ENCODE measurements at places on chromosomes 12 and 14.

GRCh38 chr14:60856111-60856510, 121.5 kb downstream of the MNAT1 start:
- no peak for DNase-seq

DNA sequence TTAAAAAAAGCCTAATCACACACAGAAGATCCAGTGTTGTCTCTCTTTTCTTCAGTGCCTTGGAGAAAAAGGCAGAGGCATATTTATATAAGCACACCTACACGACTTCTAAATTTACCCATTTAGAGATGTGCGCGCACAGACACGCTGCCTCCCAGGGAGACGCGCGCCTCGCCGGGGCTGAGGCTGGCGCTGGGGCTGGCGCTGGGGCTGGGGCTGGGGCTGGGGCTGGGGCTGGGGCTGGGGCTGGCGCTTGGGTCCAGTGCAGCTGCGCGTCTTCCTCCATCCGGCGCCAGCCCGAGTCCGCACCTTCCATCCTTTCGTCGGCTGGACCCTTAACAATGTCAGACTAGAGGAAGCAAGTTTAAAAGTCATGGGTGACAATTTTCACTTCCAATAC, 118.4 kb upstream of the ARID2 start:
- no peak for DNase-seq

- no peak for DNase-seq
Observed at GRCh38 chr12:132071830-132072384, 72.2 kb downstream of the DDX51 start.

DNA sequence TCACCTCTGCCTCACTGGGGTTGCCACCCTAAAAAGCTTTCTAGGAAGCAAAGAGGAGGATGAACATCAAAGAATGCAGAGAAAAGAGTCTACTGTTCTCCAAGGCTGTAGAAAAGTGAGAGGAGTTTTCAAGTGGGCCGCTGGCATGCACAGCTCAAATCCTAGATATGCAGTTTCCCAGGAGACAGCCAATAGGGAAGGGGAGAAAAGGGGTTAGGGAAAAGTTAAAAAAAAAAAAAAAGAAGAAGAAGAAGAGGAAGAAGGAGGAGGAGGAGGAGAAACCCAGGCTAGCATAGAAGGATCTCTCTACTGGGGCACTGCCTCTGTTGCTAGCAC, 682 bp downstream of the BATF start:
- no peak for DNase-seq

- DNase-seq, result no peak
Observed at GRCh38 chr14:84041421-84041820, 1488.5 kb upstream of the FLRT2 start.

- no peak for DNase-seq
Observed at GRCh38 chr12:32039917-32040575, 66.6 kb upstream of the BICD1 start.

DNA sequence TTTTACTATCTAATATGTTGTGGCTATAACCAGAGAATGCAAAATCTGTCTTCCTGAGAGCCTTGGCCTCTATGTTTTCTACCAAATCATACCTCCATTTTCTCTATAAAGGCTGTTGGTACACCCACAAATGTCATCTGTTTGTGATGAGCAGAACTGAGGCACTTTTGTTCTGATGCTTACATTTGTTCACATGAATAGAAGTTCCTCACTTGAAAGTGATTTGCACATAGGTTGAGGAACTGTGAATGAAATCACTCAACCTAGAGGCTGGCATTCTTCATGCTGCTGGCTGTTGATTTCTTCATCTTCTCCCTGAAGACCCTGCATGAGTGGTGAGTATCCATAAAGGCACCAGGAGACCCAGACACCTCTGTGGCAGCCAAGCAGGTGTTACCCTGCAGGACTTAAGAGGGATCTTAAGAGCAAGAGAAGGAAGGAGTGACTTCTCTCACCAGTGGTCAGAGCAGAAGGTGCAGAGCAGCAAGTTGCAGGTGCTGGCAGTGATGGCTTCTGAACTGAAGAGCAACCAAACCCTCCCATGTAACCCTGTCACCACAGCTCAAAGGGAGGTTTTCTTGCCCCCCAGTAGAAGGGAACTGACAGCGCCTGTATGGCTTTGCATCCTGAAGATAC, 110.3 kb downstream of the HMGA2 start:
- no peak for DNase-seq

GRCh38 chr12:30046376-30046775, 262.6 kb upstream of the TMTC1 start:
- no peak for DNase-seq

- no peak for DNase-seq
Observed at GRCh38 chr14:96049932-96050331, 10.8 kb downstream of the C14orf132 start.

DNA sequence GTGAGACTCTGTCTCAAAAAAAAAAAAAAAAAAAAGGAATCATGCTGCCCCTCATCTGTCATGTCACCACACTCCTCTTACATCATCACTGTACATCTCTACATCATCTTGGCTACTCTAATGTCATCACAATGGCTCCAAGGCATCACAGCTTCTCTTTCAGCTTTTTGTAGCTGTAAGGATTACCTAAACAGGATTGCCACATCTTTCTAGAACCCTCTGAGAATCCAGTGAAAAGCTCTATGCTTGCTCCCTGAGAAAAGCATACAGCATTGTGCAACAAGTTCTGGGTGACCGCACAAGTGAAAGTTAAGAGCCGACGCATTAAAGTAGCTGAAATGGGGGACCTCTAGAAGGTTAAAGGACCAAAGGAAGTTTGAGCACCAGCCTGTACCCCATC, 272.5 kb downstream of the C12orf50 start:
- DNase-seq, result no peak

DNA sequence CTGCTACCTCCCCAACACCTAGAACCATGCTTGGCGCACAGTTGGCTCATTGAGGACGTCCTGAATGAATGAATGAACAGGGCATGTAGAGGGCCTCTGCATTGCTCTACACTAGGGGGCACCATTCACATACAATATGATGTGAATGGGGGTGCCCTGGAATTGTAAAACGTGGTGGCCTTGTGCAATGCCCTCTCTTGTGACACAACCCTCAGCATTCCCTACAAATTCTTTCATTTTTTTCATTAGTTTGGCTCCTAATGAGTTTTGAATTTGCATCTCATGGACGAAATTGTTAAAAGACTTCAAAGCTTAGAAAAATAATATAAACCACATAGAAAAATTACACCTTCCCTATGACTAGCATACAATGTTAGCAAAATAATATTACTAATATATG, 2.3 kb upstream of the DIO2 start:
- DNase-seq, result no peak

GRCh38 chr12:98909746-98910145, 264.7 kb downstream of the APAF1 start:
- DNase-seq, result no peak
